Islet precursor cell (in vitro differentiated cells): ENCODE measurements at places on chromosomes 4 and X.

DNA sequence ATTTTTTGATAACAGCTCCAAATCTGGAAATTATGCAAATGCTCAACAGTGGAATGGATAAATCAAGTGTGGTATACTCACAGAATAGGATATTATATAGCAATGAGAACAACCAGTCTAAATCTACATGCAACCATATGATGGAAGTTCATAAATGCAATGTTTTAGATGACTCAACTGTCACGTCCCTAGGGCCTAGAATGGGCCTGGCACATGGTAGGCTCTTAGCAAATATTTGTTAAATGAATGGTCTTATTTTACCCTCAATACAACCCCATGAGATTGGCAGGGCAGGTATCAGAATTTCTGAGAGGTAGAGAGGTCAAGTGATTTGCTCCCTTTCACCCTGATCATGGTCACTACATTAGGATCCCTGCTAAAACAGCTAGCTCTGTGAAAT is 14.6 kb upstream of the NKX3-2 start:
- DNase-seq = no peak

GRCh38 chr4:40516651-40517050 is 113.0 kb downstream of the RBM47 start:
- no peak for DNase-seq

DNA sequence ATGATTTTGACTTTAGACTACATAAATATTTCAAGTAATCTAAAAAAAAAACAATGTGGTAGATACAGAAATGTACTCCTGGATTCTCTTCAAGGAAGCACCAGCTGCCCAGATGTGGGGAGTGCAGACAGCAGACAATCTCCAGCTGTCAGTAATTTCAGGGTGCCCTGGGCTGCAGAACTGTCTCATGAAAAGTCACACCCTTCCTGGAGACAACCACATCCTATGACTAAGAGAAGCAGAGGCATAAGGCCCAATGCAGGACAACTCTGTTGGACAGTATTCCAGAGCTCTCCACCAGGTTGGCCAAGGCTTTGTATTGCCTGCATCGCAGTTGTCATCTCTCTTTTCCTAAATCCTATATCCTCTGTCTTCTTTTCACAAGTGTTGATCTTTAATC is 34.4 kb upstream of the BLTP1 start:
- DNase-seq = no peak

DNA sequence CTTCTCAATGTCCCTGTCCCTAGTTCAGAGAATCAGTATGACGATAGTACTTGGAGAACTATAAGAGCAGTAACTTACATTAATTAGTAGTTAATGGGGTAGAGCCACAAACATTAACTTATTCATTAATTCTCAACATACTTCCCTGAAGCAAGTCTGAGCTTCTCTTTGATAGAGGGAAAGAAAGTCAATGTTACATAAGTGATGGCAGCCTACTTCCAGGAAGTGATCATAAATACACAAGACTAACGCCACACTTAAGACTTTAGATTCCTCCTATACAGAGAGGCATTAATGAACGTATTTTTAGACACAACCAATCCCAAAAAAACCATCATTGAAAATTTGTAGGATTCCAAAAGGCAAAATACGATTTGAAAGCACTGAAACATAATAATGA is 33.8 kb downstream of the TSPAN5 start:
- DNase-seq = no peak

DNA sequence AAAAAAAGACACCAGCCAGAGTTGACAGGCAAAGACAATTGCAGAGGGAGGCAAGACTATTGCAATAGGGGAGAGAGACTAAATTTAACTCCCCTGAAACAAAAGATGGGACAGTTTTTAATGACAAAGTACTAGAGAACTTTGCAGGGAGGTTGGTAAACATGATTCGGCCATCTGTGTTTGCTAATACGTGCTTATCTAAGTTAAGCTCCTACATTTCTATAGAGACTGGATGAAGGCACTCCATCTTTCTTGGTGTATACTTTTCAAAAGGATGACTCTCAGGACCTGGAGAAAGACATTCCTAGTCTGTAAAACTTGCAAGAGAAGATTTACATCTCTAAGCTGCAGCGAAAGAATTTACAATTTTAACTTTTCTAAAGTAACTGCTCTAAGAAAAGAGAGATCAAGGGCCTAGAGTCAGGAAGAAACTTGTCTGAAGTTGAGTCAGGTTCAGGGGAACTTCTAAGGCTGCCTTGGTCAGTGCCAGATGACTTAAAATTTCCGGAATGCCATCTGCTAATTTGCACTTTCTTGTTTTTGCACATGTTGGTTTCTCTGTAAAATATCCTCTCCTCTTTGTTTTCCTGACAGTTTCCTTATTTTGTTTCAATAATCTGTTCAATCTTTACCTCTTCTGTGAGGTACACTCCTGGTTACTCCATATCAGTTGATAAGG is 10.6 kb downstream of the ADAM29 start:
- no peak for DNase-seq

GRCh38 chrX:130885508-130885907 is 17.5 kb downstream of the ENOX2 start:
- DNase-seq = no peak

- no peak for DNase-seq
These were observed 867.3 kb downstream of the PCDH18 start for GRCh38 chr4:136664988-136665387.

DNA sequence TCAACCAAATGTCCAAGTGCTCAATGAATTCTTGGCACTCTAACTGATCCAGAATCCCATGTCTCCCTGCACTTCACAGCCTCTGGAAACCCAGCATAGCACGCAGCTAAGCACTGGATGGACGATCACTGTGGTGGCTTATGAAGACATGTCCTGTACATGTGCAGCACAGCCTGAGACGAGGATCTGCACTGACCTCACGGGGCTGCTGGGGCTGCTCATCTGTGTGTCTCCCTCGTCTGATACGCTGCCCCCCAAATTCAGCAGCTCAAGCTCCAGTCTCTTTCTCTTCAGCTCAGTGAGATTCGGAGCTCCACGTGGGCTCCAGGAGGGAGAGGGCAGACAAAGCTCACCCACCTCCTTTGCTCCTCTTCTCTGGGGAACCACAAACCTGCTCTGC is 126.9 kb downstream of the CPZ start:
- DNase-seq = peak; percentile 32

DNA sequence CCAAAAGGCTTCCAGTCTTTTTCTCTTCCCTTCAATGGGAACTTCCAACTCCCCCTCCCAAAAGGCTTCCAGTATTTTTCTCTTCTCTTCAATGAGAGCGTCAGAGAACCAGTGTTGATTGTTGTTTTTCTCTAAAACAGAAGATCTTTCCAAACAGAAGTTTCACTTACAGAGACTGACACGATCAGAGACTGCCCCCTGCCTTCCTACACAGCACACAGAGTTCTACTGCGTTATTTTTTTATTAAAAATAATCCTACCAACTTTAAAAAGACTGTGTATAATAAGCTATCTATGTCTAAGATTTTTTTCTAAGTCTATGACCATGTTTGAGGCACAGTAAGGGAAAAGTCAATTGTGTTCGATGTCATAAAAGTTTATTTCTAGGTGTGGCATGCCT is 3.5 kb upstream of the HTR2C start:
- no peak for DNase-seq

- DNase-seq = no peak
These were observed 17.5 kb downstream of the FAM184B start for GRCh38 chr4:17763931-17764330.
